Foreskin melanocyte (primary cell): ENCODE measurements at places on chromosomes 12 and 14.

DNA sequence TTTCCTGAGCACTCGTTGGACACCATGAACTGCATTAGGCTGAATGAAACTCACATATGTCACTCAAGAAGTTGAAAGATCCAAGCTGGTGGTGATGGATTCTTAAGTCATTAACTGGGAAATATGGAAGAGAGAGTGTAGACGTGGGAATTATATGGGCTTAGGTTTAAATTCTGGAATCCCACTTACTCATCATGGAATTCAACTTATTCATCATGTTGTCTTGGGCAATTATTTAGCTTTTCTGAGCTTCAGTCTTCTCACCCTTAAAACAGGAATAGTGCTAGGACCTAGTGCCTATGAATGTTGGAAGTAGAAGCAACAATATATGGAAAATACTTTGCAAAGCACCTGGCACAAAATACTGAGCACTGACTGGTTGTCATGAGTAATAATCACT, 292.4 kb upstream of the TBX3 start:
- DNase-seq, result no peak

DNA sequence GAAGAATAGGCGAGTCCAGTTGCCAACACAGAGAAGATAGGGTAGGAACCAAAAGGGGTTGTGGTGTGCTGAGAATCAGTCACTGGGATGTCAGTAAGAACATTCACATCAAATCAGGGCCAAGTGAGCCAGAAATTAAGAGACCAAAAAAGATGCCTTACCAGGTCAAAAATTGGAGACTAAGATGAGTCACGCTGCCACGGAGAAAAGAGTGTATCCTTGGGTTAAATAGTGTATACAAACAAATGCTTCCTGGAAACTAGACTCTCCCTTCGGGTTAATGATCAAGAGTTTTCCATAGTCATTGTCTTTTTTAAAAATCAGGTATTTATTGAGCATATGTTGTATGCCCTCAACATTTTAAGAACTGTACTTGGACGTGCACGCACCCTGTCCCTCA, 45.2 kb upstream of the BAZ1A start:
- no peak for DNase-seq

- DNase-seq, result no peak
Observed at GRCh38 chr12:98780261-98780660, 135.2 kb downstream of the APAF1 start.

DNA sequence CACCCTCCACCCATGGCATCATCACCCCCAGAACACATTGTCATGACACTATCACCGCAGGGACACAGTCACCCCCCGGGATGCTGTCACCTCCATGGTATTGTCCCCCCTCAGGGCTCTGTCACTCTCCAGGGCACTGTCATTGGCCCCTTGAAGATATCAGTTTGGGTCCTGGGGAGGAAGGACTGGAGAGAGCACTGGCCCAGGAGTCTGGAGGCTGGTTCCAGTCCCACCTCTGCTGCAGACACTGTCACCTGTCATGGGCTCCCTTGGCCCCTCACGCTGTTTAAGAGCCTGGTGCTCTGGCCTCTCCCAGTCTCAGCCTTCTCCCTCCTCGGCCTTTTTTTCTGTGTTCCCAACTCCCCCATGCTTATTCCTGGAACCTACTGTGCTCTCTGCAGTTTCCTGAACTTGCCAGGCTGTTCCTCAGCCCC, 31.9 kb downstream of the SERPINA3 start:
- DNase-seq, result no peak

GRCh38 chr12:43444940-43445564, 107.0 kb downstream of the ADAMTS20 start:
- peak; percentile 46 for DNase-seq

- no peak for DNase-seq
Observed at GRCh38 chr12:14560904-14561574, 6.6 kb downstream of the PLBD1 start.
